ENCODE measurements at places on chromosomes 12 and 14.
A peak's percentile ranks its signal among the peaks of the same experiment; 100 is the strongest.

DNA sequence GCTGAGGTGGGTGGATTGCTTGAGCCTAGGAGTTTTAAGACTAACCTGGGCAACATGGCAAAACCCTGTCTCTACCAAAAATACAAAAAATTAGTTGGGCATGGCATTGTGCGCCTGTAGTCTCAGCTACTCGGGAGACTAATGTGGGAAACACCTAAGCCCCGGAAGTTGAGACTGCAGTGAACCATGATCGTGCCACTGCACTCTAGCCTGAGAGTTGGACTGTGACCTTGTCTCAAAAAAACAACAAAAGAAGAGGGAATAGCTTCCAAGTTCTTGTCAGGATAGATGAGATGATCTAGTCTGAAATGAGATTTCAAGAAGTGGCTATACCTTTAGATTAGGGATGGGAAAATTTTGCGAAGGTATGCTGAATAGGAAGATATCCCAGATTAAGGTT is 14.8 kb upstream of the C12orf50 start:
- DNase-seq: no peak

DNA sequence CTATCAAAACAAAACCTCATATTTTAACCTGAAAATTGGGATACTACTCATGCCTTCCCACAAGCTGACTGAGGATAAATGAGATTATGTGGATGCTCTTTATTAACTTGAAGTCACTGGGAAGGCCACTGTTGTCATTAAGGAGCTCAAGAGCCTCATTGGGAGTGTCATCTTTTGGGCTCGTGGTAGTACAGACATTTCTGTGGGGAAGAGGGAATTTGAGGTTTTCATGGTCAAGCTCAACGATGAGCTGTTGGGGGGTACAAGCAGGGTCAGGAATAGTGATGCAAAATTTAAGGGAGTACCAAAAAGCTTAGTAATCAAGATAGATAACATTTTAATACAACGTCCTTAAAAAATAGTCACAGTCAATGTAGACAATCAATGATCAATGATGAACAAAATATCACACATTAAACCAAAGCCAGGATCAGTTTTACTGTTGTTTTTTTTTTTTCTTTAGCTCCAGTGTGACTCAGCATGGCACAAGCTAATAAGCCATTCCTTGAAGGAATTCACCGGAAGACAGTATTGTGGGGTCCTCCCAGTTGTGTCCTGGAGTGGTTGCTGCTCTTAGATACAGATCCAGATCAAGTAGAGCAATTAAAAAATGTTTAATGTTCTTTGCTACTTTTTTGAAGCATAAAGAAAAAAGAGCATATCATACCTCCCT is 130.9 kb downstream of the C12orf75 start:
- no peak for DNase-seq

DNA sequence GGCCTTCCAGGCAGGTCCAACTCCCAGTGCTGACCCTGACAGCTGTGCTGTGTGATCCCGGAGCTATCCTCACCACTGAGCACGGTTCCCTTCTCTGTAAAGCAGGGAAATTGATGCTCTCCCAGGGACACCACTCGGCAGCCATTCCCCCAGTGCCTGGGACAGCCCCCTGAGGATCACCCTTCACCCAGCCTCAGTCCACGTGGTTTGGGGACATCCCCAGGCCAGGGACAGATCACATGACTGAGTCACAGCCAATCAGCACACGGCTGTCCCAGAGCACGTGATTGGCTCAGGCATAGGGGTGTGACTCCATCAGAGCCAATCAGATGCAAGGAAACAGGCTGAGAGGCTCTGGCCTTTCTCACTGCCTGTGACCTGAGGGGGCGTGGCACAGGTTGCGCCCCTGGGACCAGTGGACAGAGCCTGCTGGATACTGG is 68.8 kb upstream of the SFSWAP start:
- DNase-seq: no peak

DNA sequence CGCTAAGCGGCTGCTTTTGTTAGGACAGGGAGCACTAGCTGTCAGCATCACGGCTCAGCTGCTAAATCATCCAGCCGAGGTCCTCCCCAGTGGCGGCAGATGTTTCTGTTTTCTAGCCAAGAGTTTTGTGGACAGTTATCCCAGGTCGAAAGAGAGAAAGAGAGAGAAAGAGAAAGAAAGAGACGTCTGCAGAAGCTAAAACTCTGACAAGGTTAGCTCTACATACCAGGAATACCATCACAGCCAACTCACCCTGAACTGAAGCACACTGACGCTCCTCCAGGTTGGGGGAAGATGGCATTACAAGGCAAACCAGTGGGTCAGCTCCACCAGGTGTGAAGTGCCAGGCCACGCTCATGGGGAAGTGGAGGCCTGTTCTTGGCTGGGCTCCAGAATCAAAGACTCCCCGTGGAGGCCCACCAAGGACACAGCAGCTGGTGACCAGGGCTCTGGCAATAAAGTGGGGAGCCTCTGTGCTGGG is 64.9 kb upstream of the DICER1 start:
- DNase-seq: no peak

DNA sequence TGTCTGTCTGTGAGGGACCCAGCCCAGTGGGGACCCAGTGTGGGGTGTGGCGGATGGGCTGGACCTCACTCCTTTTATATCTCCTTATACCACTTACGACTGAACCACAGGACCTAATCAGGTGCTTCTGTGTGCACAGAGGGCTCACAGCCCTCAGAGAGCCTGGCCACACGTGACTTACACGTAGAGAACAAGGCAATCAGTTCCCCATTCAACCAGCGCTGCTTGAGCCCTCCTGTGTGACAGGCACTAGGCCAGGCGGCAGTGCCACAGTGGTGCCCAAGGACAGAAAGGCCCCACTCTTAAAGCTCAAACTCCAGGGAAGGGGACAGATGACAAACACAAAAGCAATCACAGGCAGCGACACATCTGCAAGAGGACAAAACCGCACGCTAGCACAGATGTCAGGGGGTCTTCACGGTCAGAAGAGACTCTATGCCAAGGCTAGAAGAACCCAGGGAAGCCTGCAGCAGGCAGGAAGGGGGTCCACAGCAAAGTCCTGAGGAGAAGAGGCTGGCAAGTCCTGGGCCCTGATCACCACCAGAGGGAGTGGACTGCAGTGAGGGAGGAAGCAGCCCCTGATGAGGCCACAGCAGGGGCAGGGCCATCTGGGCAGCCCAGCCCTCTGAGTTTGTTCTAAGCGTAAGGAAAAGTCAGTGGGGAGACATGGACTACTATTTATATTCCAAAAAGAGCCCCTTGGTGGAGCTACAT is 39.3 kb downstream of the SETD3 start:
- DNase-seq: no peak

DNA sequence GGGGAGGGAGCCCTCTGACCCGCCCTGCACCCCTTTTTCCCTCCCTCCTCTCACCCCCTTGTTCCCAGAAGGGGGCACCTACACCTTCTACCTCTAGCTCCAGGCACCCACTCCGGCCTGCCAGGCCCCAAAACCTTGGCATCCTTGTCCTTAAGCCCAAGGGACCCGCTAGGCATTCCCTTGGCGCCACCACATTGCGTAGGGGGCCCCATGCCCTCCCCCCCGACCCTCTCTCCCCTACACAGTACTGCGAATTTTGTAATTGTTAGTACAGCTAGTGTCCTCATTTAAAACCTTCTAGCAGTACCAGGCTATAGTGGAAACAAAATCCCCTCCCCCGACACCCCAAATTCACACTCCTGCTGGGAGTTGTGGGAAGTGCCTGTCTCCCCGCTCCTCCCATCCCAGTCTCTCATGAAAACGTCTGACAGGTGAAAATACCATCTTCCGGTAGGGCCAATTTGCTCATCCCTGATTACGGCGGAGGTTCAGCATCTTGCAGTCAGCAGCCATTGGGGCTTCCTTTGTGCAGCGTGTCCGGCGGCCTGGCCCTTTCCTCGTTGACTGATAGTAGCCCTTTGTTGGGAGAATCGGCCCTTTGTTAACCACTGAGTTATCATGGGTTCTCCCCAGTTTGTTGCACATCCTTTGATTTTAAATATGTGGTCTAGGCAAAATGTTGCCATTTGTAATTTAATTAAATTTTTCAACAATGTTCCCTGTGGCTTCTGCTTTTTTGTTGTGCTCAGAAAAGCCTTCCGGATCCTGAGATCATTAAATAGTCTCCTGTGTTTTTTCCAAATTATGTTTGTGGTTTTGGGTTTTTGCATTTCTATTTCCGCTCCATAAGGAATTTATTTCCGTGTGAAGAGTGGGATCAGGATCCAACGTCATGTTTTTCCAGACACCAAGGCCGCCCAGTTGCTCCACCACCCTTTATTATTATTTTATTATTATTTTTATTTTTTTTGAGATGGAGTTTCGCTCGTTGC is 7.9 kb upstream of the CEP170B start:
- DNase-seq: no peak

- peak; percentile 15 for DNase-seq
Measured at GRCh38 chr12:96902076-96902475, 5.0 kb upstream of the NEDD1 start.

GRCh38 chr14:32607399-32607798 is 278.3 kb downstream of the AKAP6 start:
- no peak for DNase-seq

DNA sequence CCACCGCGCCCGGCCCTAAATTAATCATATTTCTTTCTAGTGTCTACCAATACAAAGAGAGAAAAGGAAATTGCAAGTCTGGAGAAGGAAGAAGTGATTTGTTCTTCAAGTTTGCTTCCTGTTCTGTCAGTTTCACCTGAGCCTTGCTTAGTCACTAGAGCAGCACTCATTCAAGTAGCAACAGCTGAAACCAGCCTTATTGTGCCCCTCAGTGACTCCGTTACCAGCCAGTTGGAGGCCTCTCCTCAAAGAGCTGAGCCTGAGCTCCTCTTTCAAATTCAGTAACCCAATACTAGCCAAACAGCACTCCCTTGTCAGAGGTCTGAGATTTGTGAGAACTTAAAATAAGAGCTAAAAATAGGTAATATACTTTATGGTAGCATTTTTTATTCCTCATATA is 17.4 kb downstream of the PAWR start:
- DNase-seq: no peak

- DNase-seq: no peak
Measured at GRCh38 chr12:95481888-95482287, 7.9 kb downstream of the METAP2 start.

DNA sequence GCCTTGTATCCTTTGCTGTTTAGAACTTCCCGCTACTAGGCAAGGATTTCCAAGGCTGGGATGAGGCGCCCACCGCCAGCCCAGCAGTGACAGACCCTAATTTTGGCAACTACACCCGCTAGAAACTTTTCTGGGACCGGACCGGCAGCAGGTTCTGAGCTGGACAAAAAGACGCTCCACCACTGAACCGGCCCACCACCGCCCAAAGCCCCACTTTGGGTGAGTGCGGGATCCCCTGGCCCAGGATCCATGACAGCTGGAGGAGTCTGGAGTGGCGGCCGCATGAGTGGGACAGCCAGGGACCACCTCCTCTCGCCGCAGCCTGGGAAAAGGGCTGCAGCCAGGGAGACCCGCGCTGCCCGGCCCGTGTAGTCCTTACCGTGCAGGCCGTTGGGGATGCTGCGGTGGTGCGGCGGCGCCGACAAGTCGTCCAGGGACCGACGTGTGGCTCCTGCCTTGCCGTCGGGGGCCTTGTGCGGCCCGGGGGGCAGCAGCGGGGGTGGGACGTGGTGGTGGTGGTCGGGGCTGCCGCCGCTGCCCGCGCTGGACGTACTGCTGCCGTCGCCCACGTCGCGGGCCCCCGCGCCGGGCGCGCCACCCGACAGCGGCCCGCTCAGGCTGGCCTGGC is 1.1 kb downstream of the CCDC85C start:
- DNase-seq: no peak

GRCh38 chr14:106686533-106686932 is 1160.2 kb downstream of the TMEM121 start:
- no peak for DNase-seq

- DNase-seq: peak; percentile 6
Measured at GRCh38 chr12:132638541-132639408, 20.2 kb downstream of the P2RX2 start.

DNA sequence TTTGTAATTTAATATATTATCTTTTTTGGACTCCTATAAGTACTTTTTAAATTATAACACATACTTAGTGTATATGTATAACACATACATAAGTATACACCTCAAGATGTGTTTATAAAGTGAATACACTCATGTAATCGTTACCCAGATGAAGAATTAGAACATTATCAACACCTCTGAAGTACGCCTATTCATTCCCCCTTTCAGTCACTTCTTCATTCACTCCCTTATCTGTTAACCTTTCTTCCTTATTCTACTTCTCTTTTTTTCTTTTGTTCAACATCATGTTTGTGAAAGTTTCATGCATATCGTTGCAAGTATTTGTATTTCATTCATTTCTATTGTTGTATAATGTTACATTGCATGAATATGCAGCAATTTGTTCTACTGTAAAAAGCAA is 98.5 kb downstream of the ARID2 start:
- peak; percentile 15 for DNase-seq

DNA sequence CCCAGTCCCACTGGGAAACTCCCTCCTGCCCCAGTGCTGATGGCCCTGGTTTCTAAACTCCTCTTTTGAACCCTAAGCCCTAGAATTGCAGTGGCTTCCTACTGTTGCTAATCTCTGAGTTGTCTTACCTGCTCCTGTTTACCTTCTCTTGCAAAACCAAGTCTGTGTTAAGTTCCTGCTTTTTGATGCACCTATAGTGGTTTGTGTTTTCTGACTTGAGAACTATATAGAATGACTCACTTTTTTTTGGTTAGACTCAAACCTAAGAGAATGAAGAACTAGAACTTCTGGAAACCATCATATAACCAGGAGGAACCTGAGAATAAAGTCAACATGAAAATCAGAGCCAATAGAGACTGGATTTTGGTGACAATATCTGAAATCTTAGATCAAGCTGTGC is 5.5 kb upstream of the GAS2L3 start:
- no peak for DNase-seq

DNA sequence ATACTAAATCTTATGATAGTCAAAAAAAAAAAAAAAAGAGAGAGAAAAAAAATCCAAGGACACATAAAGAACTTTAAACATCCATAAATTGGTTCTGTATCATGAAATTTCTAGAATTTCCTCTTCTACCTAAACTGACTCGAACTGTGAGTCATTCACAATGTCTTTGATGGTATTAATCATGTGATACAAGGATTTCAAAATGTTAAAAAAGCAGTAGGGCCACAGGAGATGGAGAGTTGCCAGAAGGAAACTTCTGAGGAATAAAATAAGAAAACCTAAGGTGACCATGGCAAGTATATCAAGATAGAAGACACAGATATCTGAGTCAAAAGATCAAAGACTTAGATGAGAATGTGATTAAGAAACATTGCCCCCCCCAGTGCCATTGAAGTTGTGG is 1320.9 kb upstream of the FLRT2 start:
- DNase-seq: no peak

All from AML-193 (cell line).